ENCODE measurements at places on chromosomes 5 and 9.

DNA sequence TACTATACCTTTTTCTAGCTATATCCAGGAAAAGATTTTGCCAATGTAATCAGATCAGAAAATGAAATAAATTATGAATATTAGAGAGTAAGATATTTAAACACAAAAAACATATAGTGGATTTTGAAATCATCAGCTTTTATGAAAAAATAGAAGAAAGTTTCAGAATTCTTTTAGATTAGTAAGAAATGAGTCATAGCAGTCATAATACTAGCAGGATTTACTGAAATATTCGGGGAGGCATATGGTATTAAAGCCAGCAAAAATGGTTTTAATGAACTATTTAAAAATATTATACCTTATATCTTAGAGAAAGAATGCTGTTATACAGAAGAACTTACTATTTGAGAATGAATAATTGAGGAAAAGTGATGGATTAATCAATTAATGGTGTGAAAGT, 303.6 kb upstream of the NUDT12 start:
- DNase-seq, result no peak

- no peak for DNase-seq
These were observed 49.1 kb upstream of the OLFM1 start for GRCh38 chr9:135038331-135038730.

- no peak for DNase-seq
These were observed 360.0 kb downstream of the BNC2 start for GRCh38 chr9:16510482-16510881.

DNA sequence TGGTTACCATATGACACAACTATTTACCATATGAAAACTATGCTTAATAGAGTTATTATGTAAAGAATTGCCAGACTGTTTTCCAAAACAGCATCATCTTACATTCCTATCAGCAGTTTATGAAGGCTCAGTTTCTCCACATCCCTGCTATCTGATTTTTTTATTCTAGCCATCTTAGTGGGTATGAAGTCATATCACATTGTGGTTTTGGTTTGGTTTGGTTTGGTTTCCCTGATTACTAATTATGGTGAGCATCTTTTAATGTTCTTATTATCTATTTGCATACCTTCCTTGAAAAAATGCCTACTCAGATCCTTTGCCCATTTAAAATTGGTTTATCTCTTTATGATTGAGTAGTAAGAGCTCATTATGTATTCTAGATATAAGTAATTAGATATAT, 199.4 kb upstream of the NFIL3 start:
- DNase-seq, result no peak

- DNase-seq, result no peak
These were observed 69.6 kb upstream of the ABCA1 start for GRCh38 chr9:104997536-104997935.

DNA sequence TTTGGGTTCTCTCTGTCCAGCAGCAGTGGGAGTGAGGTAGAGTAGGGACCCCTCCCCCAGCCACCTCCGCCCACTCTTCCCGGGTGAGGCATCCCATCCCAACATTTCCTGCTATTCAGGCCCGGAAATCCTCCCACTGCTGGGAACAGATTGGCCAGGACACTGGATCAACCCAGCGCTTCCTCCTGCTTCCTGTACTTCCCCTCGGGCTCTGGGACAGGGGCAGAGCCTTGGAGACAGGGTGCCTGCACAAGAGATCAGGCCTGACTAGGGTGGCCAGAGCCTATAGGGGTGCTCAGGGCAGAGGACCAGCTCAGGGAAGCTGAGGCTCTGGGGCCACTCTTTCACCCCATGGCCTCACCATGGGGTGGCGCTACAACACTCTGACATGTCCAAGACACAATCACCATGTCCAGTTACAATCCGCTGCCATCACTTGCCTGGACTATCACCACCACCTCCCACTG, 14.5 kb downstream of the SH2D3C start:
- DNase-seq, result peak; percentile 51
